ENCODE measurements at places on chromosomes 6 and 20. TPM values are rescaled to one million over a fixed set of nuclear protein-coding genes. Genes with fewer than 3 reads are reported as not detected.

- DNase-seq, result no peak
Measured at GRCh38 chr20:10917826-10918225, 244.0 kb upstream of the JAG1 start.

The TCP11 gene
- total RNA-seq, result not detected

GRCh38 chr6:33672808-33673207, 38.7 kb downstream of the UQCC2 start:
- peak; percentile 43 for DNase-seq

DNA sequence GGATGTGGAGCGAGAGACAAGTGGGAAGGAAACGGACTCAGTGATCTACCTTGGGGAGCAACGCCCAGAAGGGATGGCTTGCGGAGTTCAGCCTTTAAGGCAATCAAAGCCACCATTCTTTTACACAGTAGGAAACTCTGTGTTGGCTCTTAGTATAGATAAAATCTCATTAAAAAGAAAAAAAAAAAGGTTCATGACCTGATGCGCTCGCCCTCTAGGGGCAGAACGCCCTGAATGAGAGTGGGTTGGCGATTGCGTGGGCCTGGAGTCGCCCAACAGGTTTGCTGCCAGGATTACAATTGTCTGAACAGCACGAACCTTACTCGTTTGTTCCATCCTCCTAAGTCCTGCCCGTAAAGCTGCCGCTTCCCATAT, 1.2 kb downstream of the TPD52L1 start:
- DNase-seq, result peak; percentile 4

The RSPH9 gene
- not detected for total RNA-seq

- no peak for DNase-seq
Measured at GRCh38 chr6:28334286-28335039, 1.5 kb downstream of the ZSCAN31 start.

The RNF217 gene
- not detected for total RNA-seq

DNA sequence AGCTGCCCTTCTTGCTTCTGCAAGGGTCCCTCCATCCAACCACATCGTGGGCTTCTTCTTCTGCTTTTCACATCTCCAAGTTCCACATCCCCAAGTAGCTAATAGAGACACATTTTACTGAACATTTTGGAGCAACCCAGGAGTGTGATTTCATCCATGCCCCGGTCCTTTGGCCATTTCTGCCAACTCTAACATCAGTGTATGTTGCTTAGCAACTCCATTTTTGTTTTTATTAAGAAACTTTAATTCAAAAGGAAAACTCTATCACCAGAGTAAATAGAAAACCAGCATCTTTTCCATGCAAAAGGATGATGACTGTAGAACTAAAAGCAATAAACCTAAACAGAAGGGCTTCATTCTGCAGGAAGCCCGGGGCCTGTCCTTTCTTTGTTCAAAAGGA, 32.7 kb upstream of the SULF2 start:
- no peak for DNase-seq

GRCh38 chr6:37663019-37663810, 34.5 kb downstream of the MDGA1 start:
- DNase-seq, result no peak

GRCh38 chr6:123742626-123743025, 61.0 kb upstream of the NKAIN2 start:
- no peak for DNase-seq

DNA sequence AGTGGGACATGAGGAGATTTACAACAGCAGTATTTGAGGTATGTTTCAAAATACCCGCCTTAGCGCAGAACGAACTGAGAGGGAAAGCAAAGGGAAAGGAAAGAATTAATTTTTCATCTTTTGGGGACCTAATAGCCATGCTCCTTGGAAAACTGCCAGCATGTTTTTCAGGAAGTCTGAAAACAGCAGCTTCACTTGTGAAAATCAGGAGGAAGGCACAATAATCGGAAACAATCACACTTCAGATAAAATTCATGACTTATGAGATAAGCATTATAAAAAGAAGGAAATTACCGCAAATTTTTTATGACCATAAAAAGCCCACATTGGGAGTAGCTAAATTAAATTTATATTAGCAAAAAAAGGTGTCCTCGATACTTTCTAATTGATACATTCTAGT, 541.1 kb downstream of the HAO1 start:
- DNase-seq, result no peak

DNA sequence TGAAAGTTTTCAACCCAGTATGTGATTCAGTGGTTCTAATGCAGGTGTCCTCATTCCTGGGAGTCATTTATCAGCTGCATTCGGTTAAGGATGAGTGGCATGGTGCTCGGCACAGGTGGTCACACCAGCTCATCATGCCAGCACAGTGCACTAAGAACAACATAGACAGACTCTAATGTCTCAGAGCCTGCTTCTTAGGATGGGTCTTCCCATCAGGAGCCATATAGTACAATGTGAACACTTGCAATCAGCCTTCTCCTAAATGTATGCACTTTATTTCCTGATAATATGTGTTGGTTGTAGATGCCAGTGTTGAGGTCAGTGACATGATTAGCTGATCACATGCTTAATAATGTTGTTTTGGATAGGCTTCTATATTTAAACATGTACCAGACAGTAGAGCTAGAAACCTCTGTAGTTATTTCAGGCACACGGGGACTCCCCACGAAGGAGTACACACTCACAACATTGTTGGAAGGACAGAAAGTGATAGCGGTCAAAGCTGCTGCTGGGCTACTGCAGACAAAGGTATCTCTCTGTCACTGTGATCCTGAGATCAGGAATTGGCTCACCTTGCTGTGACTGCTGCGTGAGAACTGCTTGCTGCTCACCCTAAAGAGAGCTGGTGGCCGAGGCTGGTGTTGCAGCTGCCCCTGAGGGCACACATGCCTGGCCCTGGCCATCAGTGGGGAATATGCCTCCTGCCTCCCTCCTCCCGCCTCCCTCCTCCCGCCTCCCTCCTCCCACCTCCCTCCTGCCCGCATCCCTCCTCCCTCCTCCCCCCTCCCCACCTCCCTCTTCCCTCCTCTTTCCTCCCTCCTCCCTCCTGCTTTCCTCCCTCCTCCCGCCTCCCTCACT, 195.4 kb downstream of the SMOC2 start:
- DNase-seq, result no peak

DNA sequence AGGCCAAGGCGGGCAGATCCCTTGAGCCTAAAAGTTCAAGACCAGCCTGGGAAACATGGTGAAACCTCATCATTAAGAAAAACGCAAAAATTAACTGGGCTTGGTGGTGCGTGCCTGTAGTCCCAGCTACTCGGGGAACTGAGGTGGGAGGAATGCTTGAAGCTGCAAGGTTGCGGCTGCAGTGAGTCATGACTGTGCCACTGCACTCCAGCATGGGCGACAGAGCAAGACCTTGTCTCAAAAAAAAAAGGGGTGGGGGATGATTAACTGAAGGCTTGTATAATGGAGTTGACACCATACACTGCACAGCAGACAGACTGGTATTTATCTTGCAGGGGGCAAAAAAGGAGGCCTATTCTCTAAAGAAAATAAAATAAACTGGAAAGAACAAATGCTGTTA, 27.7 kb downstream of the SRPK1 start:
- DNase-seq, result no peak

The CLVS2 gene
- not detected for total RNA-seq

DNA sequence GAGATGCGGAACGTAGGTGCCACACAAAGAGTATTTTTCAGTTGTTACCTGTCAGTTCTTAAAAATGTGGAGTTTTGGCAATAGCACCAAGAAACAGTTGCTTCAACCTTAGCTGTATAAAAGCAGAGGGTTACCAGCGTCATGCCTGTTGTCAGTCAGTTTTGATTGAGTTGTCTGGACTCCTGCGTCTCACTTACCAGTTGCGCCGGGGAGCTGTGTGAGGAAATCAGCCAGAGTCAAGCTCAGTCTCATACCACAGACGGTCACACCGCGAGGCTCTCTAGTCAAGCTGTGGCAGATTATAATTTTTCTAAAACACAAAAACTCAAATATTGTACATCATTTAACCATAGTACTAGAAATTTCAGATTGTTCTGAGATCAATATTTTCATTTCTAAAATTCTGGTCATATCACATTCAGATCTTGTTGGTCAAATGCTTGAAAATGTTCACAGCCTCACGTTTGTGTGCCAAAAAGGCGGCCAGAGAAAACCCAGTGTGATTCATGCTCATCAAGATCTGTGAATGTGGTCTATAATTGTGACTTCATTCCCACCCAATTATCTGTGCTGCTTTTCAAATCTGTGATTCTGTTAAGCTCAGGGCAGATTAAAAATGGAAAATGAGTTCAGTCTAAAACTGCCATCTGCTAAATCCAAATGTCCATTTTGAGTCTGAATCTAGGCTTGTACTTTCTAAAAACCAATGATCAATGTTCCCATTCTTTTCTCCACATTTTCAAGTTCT, 37.5 kb downstream of the SASH1 start:
- DNase-seq, result no peak

DNA sequence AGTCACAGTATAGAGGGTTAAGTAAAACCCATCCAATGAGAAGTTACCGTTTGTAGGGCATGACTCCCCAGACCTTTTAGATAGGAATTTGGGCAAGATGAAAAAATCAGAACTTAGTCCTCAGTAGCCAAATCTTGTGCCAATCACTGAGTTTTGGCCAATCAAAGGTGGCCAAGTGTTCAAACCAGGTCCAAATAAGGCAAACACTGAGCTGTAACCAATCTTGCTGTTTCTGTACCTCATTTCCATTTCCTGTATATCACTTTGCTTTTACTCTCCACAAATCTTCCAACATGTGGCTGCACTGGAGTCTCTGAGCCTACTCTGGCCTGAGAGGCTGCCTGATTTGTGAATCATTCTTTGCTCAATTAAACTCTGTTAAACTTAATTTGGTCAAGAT, 81.8 kb upstream of the GPR6 start:
- DNase-seq, result no peak

GRCh38 chr6:25963426-25964123, 973 bp downstream of the TRIM38 start:
- DNase-seq, result peak; percentile 28

GRCh38 chr6:146028252-146028795, 538 bp upstream of the GRM1 start:
- no peak for DNase-seq

GRCh38 chr6:53178837-53179432, 30.3 kb upstream of the GCM1 start:
- DNase-seq, result no peak

- no peak for DNase-seq
Measured at GRCh38 chr6:146123616-146124015, 94.8 kb downstream of the GRM1 start.

The PNPLA1 gene
- total RNA-seq, result not detected

GRCh38 chr6:150713931-150714330, 114.2 kb downstream of the PLEKHG1 start:
- DNase-seq, result no peak

GRCh38 chr20:2032168-2032567, 38.3 kb upstream of the PDYN start:
- DNase-seq, result no peak

- no peak for DNase-seq
Measured at GRCh38 chr6:126396131-126396530, 56.2 kb downstream of the CENPW start.

DNA sequence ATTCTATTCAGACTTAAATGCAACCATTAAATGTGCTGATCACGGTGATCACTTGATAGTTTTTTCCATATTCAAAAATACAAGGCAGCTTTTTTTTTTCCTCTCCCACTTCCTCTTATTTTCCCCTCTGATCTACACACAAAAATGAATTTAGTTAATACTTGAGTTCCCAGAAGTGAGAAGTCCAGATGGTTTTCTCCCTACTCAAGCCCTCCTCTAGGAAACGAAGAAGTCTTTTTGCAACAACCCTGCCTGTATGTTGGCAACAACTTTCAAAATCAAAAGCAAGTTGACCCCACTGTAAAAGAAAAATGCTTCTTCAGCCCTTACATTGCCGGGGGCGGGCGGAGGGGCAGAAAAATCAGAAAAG, 24.3 kb downstream of the ARHGAP18 start:
- DNase-seq, result no peak

GRCh38 chr6:163496205-163496604, 81.7 kb downstream of the QKI start:
- DNase-seq, result no peak

DNA sequence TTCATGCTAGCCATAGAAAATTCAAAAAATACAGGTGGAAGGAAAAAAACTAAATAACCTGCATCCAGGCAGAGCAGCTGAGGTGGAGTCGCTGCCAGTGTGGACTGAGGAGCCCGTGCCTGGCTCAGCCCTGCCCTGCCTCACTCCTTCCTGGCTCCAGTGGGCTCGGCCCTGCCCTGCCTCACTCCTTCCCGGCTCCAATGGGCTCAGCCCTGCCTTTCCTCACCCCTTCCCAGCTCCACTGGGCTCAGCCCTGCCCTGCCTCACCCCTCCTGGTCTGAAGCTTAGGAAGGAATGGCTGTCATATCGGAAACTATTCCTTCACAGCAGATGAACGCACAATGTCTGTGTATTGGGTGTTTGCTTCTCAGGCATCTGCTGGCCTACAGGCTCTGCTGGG, 142.1 kb downstream of the SMOC2 start:
- DNase-seq, result no peak

DNA sequence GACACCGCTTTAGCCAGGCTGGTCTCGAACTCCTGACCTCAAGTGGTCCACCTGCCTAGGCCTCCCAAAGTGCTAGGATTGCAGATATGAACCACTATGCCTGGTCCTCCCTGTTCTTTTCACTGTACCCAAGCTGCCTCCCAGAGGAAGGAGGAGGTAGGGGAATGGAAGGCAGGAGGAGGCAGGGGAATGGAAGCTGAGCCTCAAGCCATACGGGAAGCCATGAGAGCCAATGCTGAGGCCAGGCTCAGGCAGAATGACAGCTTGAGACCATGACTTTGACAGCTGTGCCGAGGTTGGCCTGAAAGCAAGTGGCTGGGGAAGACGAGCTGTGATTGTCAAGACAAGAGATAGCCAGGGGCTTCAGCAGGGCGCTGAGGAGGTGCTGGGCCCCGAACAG, 13.6 kb upstream of the ZNF335 start:
- DNase-seq, result no peak

- peak; percentile 31 for DNase-seq
Measured at GRCh38 chr6:130697995-130698535, 129.1 kb upstream of the SMLR1 start.

GRCh38 chr6:118980063-118980462, 45.1 kb upstream of the MCM9 start:
- DNase-seq, result no peak

DNA sequence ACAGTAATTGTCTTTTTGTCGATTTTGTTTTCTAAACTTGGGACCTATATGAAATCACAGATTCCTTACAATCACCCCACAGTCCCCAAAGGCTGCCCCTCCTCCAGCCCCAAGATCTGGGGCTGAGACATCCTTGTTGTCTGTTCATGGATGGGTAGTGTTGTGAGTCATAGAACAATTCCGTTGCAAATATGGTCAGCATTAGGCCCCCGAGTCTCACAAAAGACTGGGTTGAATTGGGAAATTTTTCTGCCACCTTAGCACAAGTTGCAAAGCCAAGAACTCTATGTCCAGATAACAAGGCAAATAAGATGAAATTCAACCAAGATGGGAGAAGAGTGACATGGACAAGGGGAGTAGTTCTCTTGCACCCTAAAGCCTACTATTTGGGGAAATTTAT, 10.5 kb upstream of the TAB2 start:
- no peak for DNase-seq

GRCh38 chr20:17959257-17959627, 9.4 kb downstream of the SNX5 start:
- no peak for DNase-seq
